Activated T-cell treated with anti-CD3 and anti-CD28 coated beads, Interleukin-2, amount 50 U/mL, for 48 hours (primary cell): ENCODE measurements at places on chromosomes 6 and 20.

- DNase-seq: no peak
Measured at GRCh38 chr6:123309130-123309529, 313.1 kb downstream of the CLVS2 start.

- no peak for DNase-seq
Measured at GRCh38 chr20:6184086-6184485, 61.3 kb upstream of the FERMT1 start.

GRCh38 chr6:101401171-101401570 is 7.7 kb downstream of the GRIK2 start:
- DNase-seq: no peak

GRCh38 chr20:50491168-50491567 is 19.0 kb upstream of the PTPN1 start:
- no peak for DNase-seq

GRCh38 chr6:8499540-8499939 is 64.2 kb upstream of the SLC35B3 start:
- DNase-seq: no peak

- peak; percentile 32 for DNase-seq
Measured at GRCh38 chr6:30687659-30688431, 1.4 kb upstream of the PPP1R18 start.

- no peak for DNase-seq
Measured at GRCh38 chr6:38489951-38490350, 149.8 kb downstream of the BTBD9 start.

- no peak for DNase-seq
Measured at GRCh38 chr6:25061289-25061936, 125.7 kb upstream of the RIPOR2 start.

GRCh38 chr20:59976156-59976782 is 18.0 kb downstream of the CDH26 start:
- no peak for DNase-seq

- DNase-seq: no peak
Measured at GRCh38 chr20:14583413-14583812, 246.0 kb upstream of the FLRT3 start.

DNA sequence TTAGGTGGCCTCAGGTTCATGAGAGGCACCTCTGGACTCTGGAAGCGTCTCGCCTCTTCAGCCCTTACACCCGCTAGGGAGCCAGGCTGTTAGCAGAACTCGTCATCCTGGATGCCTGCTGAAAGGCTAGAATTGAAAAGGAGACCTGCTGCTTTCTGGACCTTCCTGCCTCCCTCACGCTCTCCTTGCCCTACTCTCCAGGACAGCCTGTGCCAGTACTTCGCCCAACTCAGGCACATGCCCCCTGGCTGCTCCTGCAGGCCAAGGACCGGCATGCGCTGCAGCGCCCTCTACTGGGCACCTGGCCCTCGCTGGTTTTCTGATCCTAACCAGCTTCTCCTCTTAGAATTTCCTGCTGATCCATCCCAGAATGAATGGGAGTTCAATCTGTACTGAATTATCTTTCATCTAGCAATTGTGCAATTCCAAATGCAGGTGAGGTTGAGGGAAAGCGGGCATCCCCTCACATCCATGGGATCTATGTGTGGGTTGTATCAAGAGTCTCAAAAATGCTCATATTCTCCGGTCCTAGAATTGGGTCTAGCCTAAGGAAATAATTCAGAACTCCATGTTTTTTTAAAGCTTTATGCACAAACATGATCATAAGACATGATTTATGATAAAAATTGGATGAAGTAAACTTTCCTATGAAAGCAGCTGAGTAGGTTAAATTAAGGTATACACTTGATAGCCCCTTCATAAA is 78.0 kb downstream of the PTPN1 start:
- peak; percentile 83 for DNase-seq
